ENCODE measurements at places on chromosomes 2 and 18.

- no peak for DNase-seq
These were observed 86.0 kb upstream of the AFF3 start for GRCh38 chr2:100228415-100228814.

GRCh38 chr2:105597806-105598803 lies 146.6 kb upstream of the NCK2 start:
- DNase-seq, result no peak

GRCh38 chr2:100412881-100413321 lies 4.6 kb downstream of the CHST10 start:
- no peak for DNase-seq

DNA sequence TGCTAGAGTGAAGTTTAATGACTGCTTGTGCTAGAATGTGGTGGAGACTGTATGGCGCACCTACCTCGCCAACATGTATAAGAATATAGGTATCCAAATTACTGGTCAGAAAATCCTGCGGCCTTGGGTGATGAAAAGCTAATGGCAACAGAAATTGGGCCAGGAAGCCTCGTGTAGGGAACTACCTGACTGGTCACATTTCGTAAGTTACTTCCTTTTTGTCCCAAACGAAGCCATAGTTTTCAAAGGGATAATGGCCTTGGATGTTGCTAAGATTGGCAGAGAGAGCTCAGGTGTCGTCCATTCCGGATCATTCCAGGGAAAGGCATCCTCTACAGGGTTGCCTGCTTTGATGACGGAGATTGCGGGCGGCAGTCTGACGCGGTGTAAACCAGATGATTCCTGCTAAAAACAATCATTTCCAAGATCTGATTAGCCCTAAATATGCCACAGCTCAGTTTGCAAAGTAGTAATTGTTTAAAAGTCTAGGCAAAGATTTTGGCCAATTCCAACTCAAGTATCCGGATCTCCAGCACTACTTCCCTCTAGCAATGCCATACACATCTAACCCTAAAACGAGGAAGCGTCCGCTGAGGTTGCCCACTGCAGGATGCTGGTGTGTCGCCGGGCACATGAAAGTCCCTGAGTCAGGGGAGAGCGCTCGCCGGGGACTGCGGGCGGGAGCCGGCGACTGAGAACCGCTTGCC lies 708 bp upstream of the MALT1 start:
- DNase-seq, result no peak

- DNase-seq, result no peak
These were observed 14.6 kb downstream of the ZEB2 start for GRCh38 chr2:144505245-144505831.

GRCh38 chr18:78619854-78620253 lies 359.8 kb upstream of the SALL3 start:
- DNase-seq, result no peak
